IPS DF 19.7 (cell line): ENCODE measurements at places on chromosomes 1 and 21.

DNA sequence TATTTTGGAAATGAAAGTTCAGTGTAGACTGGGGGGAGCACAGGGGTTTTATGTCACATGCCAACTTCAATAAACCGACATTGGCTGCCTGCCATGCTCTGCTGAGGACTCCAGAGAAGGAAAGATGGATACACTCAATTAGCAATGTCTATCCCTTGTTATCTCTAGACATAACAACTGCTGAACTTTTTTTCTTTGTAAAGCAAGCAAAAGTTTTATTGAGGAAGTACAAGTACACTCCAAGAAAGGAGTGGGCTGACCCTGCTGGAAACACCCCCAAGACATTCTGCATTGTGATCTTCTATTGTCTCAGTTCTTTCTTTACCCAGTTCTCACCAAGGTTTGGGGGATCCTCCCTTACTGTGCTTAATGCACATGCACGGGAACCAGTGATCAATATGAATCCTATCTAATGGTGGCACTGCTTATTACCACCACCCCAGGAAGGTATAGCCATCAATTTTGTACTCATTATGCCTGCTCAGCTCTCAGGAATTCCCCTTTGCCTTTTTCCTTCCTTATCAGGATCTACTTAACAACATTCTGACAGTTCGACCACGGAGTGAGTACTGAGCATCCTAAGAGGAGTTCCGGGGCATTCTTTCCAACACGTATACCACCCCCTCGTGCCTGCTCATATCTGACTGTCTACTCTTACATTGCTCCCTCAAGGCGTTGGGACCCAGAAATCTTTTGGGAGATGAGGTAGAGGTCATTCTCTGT lies 28.7 kb downstream of the SYNJ1 start:
- no peak for DNase-seq

DNA sequence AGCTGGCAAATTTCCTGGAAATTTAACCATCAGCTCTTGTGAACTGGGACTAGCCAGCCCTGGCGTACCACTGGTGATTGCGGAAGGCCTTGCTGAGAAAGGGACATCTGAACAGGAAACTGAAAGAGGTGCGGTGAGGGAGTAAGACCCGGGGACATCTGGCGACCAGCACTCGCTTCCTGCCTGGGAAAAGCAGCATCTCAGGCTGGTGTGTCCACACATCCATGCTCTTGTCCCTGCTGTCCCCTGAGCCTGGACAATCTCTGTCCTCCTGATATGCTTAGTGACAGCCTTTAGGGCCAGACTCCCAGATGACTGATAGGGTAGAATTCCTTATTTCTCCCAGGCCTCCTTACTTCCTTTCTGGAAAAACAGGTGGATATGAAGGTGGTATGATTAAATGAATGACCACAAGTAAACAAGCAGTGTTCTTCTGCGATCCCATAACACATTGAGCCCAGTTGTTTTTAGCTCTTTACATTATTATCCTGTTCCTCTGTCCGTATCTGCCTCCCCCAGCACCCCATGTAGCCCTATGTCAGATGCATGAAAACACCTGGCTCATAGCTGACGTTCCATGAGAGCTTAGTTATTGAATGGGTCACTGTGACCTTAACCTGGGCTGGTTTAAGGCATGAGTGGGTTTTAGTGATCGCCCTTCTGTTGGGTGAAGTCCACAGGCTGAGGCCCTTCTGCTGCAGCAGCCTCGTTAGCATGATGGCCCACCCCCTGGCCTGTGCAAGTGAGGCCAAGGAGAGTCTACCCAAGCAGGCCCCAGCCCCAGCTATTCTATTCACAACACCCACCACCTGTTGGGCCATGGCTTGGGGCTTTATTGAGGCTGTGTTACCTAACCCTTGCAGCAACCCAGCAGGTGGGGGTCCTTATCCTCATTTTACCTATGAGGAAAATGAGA lies 76.1 kb upstream of the GADD45A start:
- no peak for DNase-seq

GRCh38 chr1:26844424-26845196 lies 18.1 kb downstream of the ZDHHC18 start:
- no peak for DNase-seq

- no peak for DNase-seq
Measured at GRCh38 chr1:66223681-66224080, 310.3 kb upstream of the SGIP1 start.

GRCh38 chr21:31566064-31566463 lies 93.4 kb upstream of the SOD1 start:
- DNase-seq: no peak

- no peak for DNase-seq
Measured at GRCh38 chr21:45997205-45997494, 15.6 kb downstream of the COL6A1 start.

- DNase-seq: no peak
Measured at GRCh38 chr1:39159224-39160036, 45.1 kb upstream of the MACF1 start.

GRCh38 chr21:44686000-44686781 lies 4.2 kb upstream of the KRTAP12-1 start:
- DNase-seq: no peak

DNA sequence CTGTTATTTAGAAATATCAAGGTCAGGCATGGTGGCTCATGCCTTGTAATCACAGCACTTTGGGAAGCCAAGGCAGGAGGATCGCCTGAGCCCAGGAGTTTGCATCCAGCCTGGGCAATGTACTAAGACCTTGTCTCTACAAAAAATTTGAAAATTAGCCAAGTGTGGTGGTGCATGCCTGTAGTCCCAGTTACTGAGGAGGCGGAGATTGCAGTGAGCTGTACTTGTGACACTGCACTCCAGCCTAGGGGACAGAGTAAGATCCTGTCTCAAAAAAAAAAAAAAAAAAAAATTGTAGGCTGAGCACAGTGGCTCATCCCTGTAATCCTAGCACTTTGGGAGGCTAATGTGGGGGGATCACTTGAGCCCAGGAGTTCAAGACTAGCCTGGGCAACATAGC lies 45.3 kb downstream of the PIK3CD start:
- no peak for DNase-seq
